ENCODE measurements at places on chromosomes 4 and X. TPM values are rescaled to one million over a fixed set of nuclear protein-coding genes. Genes with fewer than 3 reads are reported as not detected.

NRK gene
- total RNA-seq: under 0.01 TPM

CLRN2 gene
- total RNA-seq: not detected

GLOD5 gene
- total RNA-seq: not detected

CCDC110 gene
- 2.3 TPM for total RNA-seq

EBP gene
- 23.4 TPM for total RNA-seq

TMPRSS11B gene
- not detected for total RNA-seq

PPP1R2C gene
- total RNA-seq: not detected

AREG gene
- total RNA-seq: 5.9 TPM

GABRQ gene
- not detected for total RNA-seq

CSN2 gene
- not detected for total RNA-seq

TBC1D1 gene
- 88.5 TPM for total RNA-seq

GLRA3 gene
- total RNA-seq: not detected

NXT2 gene
- 9.6 TPM for total RNA-seq

RNF150 gene
- total RNA-seq: 0.38 TPM

PTPN13 gene
- 27.4 TPM for total RNA-seq

UGT2B17 gene
- total RNA-seq: not detected

RS1 gene
- not detected for total RNA-seq

PPEF2 gene
- 0.19 TPM for total RNA-seq

DUSP21 gene
- not detected for total RNA-seq

DIPK2B gene
- under 0.01 TPM for total RNA-seq

MAP3K15 gene
- not detected for total RNA-seq

IL1RAPL1 gene
- total RNA-seq: 2.3 TPM

PF4V1 gene
- 10.2 TPM for total RNA-seq

PGAM4 gene
- total RNA-seq: not detected

ZAR1 gene
- not detected for total RNA-seq

LONRF3 gene
- total RNA-seq: 0.19 TPM

SPATA18 gene
- total RNA-seq: 17.2 TPM

RPS6KA6 gene
- 2.3 TPM for total RNA-seq

SATL1 gene
- total RNA-seq: not detected

DDX53 gene
- not detected for total RNA-seq

S100P gene
- total RNA-seq: not detected

MAGEA3 gene
- total RNA-seq: not detected

EPGN gene
- 0.38 TPM for total RNA-seq

UGT2B11 gene
- not detected for total RNA-seq

Measured in regular cardiac myocyte (primary cell).